ENCODE measurements at places on chromosomes 12 and 14.

- DNase-seq = no peak
Measured at GRCh38 chr14:75452900-75453816, 25.3 kb downstream of the JDP2 start.

- no peak for DNase-seq
Measured at GRCh38 chr12:60311940-60312339, 716.1 kb downstream of the SLC16A7 start.

DNA sequence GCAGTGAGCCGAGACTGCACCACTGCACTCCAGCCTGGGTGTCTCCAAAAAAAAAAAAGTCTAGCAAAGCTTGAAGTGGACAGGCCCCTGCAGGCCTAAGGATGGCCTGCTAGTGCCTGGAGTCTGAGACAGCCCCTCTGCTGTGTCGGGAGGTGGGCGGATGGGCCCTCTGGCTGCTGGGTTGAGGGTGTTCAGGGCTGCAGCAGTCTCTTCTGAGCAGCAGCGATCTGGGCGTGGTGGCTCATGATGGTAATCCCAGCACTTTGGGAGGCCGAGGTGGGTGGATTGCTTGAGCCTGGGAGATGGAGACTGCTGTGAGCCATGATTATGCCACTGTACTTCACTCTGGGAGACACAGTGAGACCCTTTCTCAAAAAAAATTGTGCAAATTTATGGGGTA lies 57.0 kb downstream of the ADCK1 start:
- DNase-seq = no peak

DNA sequence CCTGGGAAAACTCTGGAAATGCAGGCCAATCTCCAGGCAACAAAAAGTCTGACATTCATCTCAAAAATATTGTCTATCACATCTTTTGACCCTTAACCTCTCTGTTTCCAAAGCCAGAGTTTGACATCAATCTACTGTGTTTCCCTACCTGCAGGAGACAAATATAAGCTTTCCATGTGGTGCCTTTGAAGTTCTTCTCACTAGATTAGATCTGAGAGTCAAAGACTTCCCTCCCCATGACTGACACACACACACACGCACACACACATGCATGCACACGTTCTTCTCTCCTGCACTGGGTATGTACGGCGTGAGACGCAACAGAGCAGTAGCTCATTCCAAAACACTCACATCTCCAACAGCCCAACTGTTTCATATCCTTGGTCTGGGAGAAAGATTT lies 8.1 kb upstream of the ITPR2 start:
- no peak for DNase-seq

DNA sequence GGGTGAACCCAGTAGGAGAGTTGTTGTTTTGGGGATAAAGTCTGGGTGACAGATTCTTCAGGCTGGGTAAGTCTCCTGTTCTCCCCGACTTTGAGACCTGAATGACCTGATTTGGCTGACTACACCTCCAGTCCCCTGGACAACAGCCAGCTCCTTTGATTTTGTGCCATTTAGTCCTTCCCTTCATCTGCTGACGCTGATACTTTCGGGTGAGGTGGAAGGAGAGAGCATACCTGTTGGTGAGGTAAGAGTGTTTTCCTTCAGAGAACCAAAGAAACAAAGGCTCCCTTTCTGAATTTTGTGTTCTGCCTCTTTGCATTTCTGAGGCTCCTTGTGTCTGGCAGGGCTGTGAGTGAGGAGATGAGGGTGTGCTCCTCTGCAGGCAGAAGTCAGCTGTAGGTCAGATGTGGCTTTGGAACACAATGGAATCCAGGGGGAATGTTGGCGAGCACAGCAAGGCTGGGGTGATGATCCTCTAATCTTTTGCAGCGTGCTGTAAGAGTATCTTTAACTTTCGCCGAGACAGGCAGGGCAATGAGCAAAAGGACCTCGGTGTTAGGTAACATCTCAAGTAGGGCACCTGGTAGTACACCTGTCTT lies 12.1 kb downstream of the ETV6 start:
- DNase-seq = no peak

- DNase-seq = no peak
Measured at GRCh38 chr12:117574655-117575054, 213.2 kb upstream of the NOS1 start.

GRCh38 chr12:53160673-53161072 lies 19.8 kb upstream of the ZNF740 start:
- no peak for DNase-seq

DNA sequence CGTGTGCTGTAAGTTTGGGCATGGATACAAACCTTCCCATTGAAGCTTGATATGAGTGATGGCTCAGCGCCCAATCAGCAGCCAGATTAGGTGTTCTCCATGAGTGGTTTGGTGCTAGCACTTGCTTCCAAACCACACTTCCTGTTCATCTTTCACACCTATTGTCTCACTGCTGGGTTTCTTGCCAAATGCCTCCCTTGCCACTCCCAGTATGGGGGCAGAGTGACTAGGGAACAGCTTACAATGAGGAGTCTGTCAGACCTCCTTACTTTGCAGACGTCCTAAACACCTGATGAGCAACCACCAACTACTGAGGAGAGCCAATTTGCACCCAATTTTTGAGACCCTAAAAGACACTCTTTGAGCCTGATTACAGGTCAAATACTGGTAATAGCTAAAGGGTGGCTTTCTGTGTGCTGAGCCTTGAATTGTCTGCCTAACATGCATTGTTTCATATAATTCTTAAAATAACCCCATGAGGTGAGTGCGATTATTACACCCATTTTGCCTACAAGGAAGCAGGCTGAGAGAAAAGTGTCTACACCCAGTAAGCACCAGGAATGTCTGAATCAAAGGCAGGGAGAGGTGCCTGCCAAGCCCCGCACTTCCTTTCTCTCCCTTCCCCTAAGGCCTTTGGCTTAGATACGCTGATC lies 48.4 kb upstream of the FOS start:
- peak; percentile 27 for DNase-seq

GRCh38 chr14:30656190-30656632 lies 34.1 kb downstream of the SCFD1 start:
- peak; percentile 36 for DNase-seq

GRCh38 chr14:91893669-91894068 lies 26.3 kb upstream of the TC2N start:
- DNase-seq = peak; percentile 2

DNA sequence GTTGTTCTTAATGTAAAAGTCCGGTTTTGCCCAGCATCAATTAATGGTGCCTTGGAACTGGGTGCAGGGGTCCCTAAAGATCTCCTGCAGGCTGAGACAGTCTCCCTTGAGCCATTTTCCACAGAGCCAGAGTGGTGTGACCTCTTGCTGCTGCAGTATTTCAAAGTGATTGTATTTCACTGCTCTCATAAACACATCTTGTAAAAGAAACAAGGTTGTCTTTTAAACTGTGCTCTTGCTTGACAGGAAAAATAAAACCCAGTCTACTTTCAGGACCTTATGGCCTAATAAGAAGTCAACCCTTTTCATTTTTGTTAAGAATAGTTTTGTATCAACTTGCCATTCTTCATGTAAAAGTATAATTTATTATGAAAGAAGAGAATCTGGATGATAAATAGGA lies 44.7 kb downstream of the TMEM117 start:
- no peak for DNase-seq

GRCh38 chr12:79534029-79534867 lies 156.5 kb downstream of the PAWR start:
- DNase-seq = no peak

- DNase-seq = peak; percentile 48
Measured at GRCh38 chr12:124039276-124039675, 66.3 kb downstream of the ZNF664 start.

- peak; percentile 75 for DNase-seq
Measured at GRCh38 chr14:72291908-72292688, 359.9 kb downstream of the RGS6 start.

All from OCI-M1 (cell line).